Right cardiac atrium (tissue), 5 donors: ENCODE measurements at places on chromosomes 3 and 15. TPM values are rescaled to one million over a fixed set of nuclear protein-coding genes. Genes with fewer than 3 reads are reported as not detected.

- no peak for DNase-seq
Observed at GRCh38 chr3:37787153-37787867, 74.4 kb upstream of the CTDSPL start.

Gene VPS18
- 17.6 TPM for total RNA-seq

GRCh38 chr15:70078578-70079417 is 18.9 kb downstream of the TLE3 start:
- DNase-seq = no peak

GRCh38 chr3:37993067-37993455 is 2.5 kb downstream of the VILL start:
- no peak for DNase-seq

- peak; percentile 57 for DNase-seq
Observed at GRCh38 chr15:49645941-49646340, 25.1 kb downstream of the DTWD1 start.

- DNase-seq = no peak
Observed at GRCh38 chr3:172221547-172221946, 182.2 kb downstream of the FNDC3B start.

Gene MFGE8
- total RNA-seq = 272 TPM

GRCh38 chr3:50248387-50248786 is 12.4 kb downstream of the GNAI2 start:
- peak; percentile 88 for DNase-seq

Gene SERPINI1
- 3.0 TPM for total RNA-seq

DNA sequence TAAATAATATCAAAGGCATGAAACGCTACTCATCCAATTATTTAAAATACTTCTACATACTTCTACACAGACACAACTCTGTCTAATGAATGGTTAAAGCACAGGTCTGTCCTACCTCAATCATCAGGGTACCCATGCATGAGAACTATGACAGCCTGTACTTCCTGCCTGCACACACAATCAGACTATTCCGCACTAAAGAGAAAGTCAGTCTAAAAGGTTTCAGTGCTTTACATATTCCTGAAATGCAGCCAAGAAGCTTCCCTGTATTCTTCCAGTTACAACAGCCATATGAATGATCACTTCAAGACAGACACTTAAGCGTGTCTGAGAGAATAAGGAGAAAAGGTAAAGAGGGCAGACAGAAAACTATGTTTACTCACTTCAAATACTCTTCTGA is 58.8 kb downstream of the TUBGCP4 start:
- no peak for DNase-seq

Gene LNP1
- 6.9 TPM for total RNA-seq

GRCh38 chr3:21331321-21331720 is 419.7 kb downstream of the ZNF385D start:
- no peak for DNase-seq

GRCh38 chr3:140552898-140553297 is 125.0 kb upstream of the TRIM42 start:
- no peak for DNase-seq

DNA sequence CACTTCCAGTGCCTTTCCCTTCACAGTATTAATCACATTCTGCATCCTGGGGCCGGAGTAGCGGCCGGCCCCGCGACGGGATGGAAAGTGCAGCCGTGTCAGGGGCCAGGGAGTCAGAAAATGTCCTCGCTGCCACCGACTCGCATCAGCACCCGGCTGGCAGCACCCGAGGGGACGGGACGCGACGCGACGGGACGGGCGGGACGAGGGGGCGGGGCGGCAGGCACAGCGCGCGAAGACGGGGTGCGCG is 353 bp downstream of the ATG3 start:
- no peak for DNase-seq

Gene KBTBD12
- total RNA-seq = 5.7 TPM

Gene MON1A
- total RNA-seq = 7.8 TPM

DNA sequence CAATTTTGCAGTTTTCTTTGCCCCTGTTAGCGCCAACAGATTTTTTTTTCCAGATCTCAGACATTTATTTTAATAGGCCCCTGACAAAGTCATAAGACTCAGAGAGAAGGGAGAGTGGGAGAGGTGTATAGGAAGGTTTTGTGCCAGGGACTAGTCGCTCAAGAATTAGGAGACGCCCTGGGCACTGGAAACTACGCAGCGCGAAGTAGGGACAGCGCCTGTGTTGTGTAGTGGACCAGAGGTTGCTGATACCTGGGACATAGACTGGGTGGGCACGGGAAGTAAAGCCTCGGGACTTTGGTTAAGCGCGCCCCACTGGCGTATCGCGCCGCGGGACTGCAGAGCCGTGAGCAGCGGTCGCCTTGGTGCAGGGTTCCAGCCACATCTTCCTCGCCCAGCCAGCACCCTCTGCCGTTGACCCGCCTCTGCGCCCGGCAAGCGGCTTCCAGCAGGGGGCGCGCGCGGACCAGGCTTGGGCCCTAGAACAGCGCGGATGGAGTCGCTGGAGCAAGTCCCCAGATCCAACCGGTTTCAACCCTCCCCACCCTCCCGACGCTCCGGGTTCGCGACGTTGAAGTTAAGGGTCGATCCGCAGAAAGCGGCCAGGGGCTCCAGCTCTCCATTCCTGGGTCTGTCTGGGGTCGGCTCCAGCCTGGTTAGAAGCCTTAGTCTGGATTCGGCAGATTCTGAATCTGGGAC is 3.0 kb upstream of the ISLR2 start:
- DNase-seq = peak; percentile 90

- DNase-seq = no peak
Observed at GRCh38 chr3:111745786-111746185, 113.3 kb upstream of the PHLDB2 start.

DNA sequence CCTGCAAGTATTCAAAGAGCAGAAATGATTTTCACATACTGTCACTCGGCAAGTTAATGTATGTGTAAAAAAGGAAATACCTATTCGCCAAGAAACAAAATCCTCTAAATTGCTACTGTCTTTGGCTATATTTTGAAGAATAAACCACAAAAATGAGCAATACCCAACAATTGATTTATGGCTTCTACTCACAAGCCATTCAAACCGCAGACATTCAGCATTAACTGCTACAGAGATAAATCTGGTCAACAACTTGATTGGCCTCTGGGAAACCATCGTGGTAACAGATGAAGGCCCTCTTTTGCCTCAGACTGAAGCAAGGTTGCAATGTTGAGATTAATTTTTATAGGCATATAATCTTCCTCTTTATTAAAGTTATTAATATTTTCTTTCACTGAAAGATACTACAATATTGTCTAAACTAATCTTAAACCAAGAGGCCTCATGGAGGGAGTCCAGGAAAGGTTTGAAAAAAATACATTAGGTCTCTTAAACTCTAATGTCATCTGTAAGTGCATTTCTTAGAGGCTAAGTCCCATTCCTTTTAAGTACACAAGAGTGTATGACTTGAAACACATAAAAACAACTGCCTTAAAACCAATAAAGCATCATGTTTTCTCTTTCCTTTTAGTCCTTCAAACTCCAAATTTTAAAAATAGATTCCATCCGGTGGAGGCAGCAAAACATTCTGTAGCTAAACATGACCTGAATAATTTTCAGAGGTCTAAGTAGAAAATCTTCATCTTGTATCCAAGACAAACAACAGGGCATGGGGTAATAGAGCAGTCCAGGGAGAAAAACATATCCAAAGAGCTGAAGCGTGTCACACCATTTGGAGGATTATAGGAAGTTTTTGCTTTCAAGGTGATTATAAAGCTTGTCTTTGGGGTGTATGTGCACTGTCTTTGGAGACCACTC is 162.4 kb upstream of the TGFBR2 start:
- DNase-seq = no peak

- DNase-seq = no peak
Observed at GRCh38 chr15:60679256-60679655, 200.3 kb upstream of the ICE2 start.

DNA sequence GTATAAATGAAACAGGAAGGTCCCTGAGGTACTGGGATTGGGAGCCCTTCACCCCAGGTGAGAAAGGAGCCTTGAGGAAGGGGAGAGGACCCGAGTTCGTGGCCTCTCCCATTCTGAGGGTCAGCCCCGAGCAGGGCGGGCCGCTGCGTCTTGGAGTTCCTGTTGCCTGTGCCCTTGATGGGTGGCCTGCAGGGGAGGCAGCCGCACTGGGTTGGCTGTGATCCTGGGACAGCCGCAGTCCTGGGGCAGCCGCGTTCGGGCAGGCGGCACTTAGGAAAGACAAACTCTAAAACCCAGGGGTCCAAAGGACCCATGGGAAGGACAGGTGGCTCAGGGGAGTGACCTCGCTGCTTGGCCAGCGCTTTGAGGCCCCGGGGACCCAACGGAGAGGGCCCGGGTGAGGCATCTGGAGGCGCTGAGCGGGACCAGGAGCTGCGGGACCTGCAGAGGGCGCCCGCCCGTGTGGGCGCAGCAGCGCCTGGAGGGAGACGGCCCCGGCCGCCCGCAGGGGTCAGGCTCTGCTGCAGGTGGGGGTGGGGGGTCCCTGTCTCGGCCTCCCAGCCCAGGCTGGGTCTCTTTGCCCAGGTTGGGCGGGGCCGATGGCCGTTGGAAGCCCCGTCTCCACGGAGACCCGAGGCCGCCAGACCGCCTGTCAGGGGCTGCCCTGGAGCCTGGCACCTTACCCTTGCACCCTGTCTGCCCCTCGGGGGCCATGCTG is 65.1 kb downstream of the HMCES start:
- DNase-seq = peak; percentile 82

Gene LXN
- total RNA-seq = 10.0 TPM

DNA sequence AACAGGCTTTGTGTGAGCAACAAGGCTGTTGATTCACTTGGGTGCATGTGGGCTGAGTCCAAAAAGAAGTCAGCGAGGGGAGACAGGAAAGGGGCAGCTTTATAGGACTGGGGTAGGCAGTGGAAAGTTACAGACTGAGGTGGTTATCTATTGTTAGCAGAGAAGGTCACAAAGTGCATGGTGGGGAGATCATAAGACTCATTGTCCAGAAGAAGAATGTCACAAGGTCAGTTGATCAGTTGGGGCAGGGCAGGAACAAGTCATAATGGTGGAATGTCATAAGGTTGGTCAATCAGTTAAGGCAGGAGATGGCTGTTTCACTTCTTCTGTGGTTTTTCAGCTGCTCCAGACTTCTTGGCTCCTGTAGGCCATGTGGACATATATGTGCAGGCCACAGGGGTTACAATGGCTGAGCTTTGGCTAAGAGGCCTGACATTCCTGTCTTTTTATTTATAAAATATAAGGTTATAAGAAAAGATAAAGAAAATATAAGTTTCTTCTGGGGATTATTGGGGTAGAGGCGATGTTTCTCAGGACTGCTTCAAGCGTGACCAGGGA is 69.5 kb upstream of the SNTN start:
- DNase-seq = no peak

- DNase-seq = no peak
Observed at GRCh38 chr15:62541250-62541649, 376.2 kb upstream of the C2CD4B start.

Gene ATRIP
- total RNA-seq = 4.1 TPM

DNA sequence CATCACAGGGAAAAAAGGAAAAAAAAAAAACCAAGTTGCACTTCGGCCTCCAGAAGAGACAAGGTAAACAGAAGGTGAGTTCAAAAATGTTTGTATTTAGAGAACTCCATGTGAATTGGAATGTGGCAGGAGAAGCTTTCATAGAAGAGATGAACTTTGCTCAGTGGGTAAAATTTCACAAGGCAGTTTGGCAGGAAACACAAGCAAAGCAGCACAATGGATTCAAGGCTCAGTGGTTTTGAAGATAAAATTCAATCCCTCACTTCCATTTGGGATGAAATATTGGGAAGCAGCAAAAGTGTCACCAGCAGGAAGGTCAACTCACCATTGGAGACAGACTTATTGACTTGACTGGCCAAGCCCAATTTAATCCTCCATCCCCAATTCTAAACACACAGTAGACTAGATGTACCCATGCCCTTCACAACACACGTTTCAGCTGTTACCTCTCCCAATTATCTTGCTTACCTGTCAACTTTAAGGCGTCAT is 256.7 kb upstream of the ICE2 start:
- DNase-seq = no peak

DNA sequence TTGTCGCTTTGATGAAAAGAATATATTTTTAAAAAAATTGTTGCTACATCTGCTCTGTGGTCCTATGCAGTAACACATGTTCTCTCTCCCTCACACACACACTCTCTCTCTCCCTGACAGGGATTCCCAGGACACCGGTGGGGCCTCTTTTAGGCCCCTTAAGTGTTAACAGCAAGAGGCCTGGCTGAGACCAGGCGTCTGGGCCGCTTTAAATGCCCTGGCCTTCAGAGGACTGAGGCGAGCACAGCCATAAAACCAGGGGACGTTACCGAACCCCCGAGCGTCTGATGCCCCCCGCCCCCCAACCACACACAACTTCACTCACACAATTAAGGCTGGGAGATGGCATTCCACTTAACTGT is 1.7 kb downstream of the BNC1 start:
- DNase-seq = no peak

DNA sequence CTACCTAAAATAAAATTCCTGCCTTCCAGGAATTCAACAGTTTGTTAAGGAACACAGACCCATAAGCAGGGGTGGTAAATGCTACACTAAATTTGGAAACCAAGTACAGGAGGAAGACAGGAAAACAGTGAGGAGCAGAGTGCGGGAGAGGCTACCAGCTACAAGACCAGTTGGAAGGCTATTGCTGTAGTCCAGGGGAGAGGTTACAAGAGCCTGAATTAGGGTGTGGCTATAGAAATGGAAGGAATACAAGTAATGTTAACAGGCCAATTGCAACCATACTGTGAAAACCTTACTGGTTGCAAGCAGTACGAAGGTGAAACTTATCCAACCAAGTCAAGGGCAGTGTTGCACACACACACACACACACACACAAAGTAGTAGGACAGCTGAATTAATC is 880 bp upstream of the ARMC8 start:
- no peak for DNase-seq
